GM23338 (cell line): ENCODE measurements at places on chromosomes 7 and 10.

- no peaks in the 10 kb centered on the region for H3K27me3 ChIP-seq
- no peak overlapping the region for H3K27ac ChIP-seq
- DNase-seq: no peak
- no peak overlapping the region for H3K4me3 ChIP-seq
Observed at GRCh38 chr7:116899308-116899707, 36.9 kb downstream of the CAPZA2 start.

DNA sequence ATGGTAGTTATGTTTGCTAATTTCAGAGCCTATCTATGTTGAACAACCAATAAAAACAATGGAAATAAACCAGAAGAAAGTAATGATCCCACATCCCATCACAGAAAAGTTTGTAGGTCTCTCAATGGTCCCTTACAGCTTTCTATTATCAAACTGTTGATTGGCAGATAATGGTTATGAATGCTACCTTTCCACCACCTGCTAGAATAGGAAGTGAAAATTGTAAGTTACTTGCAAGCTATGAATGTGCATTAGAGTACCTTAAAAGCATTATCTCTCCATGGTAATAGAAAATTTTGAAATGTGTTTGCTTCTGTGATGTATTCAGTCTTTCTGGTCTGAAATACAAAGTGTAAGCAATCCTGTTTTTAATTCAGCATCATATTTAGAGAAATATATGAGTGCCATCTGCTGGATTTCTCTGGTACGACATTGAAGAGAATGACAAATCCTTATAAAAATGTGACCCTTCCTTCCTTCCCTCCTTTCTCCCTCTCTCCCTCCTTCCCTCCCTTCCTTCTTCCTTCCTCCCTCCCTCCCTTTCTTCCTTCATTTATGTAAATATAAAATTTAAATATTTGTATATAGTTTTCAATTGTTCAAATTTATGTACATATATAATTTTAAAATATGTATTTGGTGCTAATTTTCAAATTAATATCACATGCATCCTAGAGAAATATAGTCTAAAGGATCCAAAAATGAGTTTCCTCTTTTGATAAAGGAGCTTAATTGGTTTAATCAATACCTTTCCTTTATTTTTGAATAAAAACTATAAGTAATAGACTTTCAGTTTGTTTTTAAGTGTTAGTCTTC is 41.4 kb upstream of the PNLIPRP3 start:
- H3K27me3 ChIP-seq: no peaks in the 10 kb centered on the region
- peaks cover 24% of the 10 kb centered on the region for H3K4me1 ChIP-seq
- H3K4me3 ChIP-seq: no peak overlapping the region
- H3K36me3 ChIP-seq: no peaks in the 10 kb centered on the region
- H3K27ac ChIP-seq: no peak overlapping the region
- DNase-seq: peak; percentile 82

DNA sequence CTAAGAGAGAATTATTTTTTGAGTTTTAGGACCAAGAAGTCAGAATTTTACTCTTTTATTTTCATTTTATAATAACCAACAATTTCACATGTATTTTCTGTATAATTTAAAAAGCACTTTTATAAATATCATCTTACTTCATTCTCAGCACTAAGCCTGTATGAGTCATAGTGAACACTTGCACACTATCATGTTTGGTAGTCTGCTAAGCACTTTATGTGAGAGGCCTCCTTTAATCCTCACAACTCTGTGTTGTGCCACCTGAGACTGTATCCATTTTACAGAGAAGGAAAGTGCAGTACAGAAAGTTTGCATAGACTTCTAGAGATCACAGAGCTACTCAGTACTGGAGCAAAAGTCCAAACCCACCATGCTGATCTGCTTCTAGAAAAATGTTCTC is 939.6 kb downstream of the NRG3 start:
- H3K36me3 ChIP-seq: no peaks in the 10 kb centered on the region
- H3K27me3 ChIP-seq: no peaks in the 10 kb centered on the region

DNA sequence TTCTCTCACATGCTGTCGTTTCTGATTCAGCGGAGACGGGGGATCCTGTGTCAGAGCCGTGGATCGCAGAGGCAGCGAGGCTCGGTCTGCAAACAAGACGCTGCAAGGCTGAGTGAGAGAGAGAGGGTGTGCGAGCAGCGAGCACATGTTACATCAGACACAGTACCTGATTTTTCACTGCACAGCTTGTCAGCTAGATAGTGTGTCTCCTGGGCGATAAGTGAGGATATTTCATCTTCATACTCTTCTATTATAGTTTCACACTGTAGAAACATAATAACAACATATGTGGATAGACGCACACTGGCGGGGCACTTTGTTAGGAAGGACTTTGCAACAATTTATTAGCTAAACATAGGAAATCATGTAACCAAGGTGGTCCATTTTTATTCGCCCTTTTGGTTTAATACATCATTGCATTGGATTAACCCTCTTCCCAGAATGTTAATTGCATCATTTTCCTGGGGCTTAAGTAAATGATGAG is 39.5 kb downstream of the CNPY1 start:
- no peak overlapping the region for H3K27ac ChIP-seq
- DNase-seq: peak; percentile 70
- peak overlapping the region; percentile 12; the same call in 1 of the 2 replicates for H3K4me3 ChIP-seq
- peaks cover 38% of the 10 kb centered on the region for H3K4me1 ChIP-seq
- no peaks in the 10 kb centered on the region for H3K36me3 ChIP-seq
